Naive thymus-derived CD4-positive, alpha-beta T cell (primary cell): ENCODE measurements at places on chromosomes 3 and 15.

- no peak for DNase-seq
Observed at GRCh38 chr15:80010131-80010673, 39.2 kb upstream of the BCL2A1 start.

DNA sequence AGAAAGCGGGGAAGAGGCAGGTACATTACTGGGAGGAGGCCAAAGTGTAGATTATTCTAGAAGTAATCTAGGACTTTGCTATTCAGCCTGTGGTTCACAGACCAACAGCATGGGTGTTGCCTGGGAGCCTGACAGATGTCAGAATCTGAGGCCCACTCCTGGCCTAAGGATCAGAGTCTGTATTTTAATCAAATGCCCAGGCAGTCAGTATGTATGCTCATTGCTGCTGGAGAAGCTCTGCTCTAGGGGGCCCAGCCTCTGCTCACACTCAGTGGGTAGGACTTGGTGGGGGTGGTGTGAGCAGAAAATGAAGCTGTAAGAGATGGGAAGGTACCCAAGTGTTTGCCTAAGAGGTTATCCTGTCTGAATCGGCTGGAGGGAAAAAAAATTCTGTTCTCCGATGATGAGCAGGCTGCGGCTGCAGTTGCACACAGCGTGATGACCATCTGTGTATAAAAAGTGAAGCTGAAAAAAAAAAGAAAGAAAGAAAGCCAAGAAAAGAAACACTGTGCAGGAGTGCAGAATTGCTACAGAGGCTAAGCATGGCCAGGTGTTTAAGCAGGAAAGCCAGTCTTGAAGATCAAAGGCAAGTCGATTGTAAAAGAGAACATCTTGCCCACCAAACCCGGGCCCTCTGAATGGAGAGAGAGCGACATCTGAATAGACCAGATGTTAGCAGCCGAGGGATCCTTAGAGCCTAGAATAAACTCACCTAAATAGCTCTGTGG lies 65.2 kb downstream of the EIF4E3 start:
- no peak for DNase-seq

- DNase-seq = no peak
Observed at GRCh38 chr3:168457954-168458539, 362.3 kb upstream of the GOLIM4 start.

- no peak for DNase-seq
Observed at GRCh38 chr15:65032801-65033537, 3.5 kb upstream of the MTFMT start.

GRCh38 chr3:13415236-13415986 lies 4.7 kb downstream of the NUP210 start:
- DNase-seq = no peak

DNA sequence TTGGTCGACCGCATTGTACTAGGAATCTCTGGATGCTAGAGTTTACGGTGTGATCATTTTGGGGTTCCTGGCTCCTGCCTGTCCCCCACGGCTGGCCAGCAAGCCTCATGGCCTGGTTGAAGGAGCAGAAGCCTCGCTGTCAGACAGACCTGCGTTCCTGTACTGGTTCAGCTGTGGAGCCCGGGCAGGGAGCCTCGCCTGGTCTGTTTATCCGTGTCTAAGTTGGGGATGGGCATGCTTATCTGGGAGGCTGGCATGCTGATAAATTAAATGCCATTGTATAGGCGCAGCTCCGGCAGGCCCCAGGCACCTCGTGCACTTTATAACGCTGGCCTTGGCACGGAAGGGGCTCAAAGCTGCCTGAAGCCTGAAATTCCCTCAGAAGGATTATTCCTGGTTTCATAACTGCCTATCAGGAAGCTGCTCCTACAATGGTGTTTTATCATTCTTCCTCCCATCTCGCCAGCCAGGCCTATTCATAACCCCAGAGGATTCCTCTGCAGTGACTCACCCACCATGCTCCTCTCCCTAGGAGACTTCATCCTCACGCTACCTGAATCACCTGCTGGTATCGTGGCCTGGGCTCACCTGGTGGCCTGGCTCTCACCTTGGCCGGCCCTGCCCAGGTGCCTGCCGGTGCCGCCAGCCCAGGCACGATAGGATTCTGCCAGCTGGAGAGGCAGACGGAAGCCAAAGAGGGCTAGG lies 110.9 kb downstream of the ASB7 start:
- DNase-seq = no peak

DNA sequence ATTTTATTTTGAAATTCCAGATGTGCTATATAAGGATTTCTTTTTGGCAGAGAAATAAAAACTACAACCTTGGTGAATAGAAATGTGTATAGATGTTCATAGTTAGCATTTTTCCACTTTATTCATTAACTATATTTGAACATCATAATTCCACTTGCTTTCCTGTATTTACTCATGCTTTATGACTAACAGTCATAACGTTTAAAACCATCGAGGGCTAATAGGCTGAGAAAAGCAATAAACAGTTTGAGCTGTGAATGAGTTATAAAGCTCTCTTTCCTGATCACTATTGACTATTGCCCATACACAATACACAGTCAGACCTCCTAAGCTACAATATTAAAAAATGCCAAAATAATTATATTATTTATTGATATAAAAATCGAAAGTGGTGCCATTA lies 502.1 kb upstream of the RASGRP1 start:
- no peak for DNase-seq

DNA sequence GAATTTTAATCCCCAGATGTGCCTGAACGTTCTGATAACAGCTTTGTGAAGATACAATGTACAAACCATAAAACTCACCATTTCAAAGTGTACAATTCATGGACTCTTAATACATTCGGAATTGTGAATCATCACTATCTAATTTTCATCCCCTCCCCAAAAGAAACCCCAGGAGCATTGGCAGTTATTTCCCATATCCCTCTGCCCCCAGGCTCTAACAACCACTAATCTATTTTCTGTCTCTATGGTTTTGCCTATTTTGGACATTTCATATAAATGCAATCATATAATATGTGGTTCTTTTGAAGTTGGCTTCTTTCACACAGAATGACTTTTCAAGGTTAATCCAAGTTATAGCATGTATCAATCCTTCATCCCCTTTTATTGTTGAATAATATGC lies 25.3 kb downstream of the PRICKLE2 start:
- DNase-seq = no peak

GRCh38 chr15:37698679-37699078 lies 235.8 kb upstream of the TMCO5A start:
- no peak for DNase-seq

DNA sequence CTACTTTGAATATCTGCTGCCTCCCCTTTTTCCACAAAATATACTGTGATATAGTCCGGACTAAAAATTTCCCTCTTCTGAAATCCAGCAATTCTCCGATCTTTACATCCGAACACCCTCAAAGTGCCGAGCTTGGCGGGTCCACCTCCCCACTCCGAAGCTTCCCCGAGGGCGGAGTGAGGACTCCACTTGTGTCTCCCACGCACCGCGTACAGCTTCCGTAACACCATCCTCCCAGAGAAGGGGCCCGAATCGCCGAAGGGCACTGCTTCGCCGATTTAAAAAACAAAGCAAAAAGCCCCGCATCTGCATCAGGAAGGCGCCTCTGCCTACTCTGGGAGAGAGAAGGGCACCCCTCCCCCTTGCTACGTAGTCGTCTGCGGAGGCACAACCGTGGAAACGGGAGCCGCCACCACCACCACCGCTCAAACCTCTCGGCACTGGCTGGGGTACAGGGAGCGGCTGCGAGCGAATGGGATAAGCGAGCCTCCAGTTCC lies 551 bp downstream of the NCBP2 start:
- no peak for DNase-seq

GRCh38 chr3:189726277-189726676 lies 95.1 kb downstream of the TP63 start:
- no peak for DNase-seq

DNA sequence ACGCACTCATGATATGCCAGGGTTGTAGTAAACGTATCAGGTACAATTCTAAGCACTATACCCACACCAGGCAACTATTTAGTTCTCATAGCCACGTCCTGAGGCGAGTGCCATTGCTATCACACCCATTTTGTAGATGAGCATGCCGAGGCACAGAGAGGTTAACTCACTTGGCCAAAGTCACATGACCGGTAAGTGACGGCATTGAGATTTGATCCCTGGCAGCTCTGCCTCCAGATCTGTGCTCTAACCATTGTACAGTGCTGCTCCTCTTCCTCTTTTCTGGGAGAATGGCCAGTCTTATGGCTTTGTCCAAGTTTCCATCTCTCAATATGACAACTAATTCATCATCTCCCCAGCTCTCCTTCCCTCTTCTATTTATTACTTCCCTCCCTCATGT lies 18.9 kb upstream of the ATP2B2 start:
- no peak for DNase-seq

DNA sequence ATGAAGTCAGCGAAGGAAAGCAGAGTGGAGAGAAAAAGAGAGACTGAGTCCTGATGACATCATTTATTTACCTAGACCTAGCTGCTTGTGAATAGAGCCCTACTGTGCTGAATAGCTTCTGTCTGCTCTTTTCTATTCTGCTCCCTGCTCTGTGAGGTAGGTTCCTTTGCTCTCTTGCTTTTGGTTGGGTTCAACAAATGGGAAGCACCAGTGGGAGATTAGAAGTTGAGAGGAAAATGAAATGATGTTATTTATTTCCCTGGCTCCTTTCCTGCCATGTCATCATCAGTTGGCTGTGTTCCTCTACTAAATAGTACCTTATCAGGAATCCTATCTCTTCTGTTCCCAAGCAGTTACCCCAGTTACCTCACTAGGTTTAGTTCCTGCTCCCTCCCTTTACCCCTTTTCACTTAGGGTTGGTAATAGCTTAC lies 23.5 kb downstream of the DTWD1 start:
- DNase-seq = no peak

- peak; percentile 38 for DNase-seq
Observed at GRCh38 chr3:104564045-104564643, 802.6 kb upstream of the ALCAM start.

- no peak for DNase-seq
Observed at GRCh38 chr3:54376939-54377578, 254.7 kb downstream of the CACNA2D3 start.

DNA sequence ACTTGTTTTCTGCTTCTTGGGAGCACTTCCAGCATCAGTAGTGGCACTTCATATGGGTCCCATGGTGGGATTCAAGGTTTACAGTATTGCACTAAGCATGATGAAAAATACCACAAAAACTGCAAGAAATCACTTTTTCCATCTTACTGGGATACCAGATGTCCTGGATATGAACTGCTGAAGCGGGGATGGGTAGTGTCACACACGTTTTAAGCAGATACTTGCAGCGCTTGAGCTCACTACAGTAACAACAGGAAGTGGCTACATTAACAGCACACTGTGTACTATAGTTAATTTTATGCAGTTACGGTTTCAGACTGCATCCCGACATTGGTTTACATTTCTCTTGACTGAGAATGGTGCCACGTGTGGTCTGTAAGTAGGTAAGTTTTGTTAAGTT lies 3.5 kb upstream of the ISG20 start:
- peak; percentile 75 for DNase-seq

- DNase-seq = no peak
Observed at GRCh38 chr3:187935623-187936156, 190.4 kb upstream of the BCL6 start.

- DNase-seq = no peak
Observed at GRCh38 chr3:66553441-66554113, 52.8 kb upstream of the LRIG1 start.

DNA sequence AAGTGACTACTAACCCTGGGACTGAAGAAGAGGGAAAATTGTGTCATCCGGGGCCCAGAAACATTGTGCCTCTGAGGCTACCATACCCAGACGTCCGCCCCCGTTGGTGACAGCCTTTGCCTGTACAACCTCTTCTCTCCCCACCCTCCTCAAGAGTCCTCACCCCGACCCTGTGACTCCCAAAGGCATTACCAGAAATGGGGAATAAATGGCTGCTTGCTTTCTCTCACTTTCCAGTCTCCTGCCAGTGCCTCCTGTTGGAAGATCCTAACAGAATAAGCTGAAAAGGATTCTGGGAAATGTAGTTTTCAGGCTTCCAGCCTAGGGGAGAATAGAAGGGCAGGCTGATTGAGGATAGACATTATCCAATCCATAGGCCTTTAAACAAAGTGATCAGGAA lies 30.8 kb upstream of the SLC25A36 start:
- no peak for DNase-seq

- no peak for DNase-seq
Observed at GRCh38 chr3:58355179-58355578, 22.5 kb downstream of the PXK start.

DNA sequence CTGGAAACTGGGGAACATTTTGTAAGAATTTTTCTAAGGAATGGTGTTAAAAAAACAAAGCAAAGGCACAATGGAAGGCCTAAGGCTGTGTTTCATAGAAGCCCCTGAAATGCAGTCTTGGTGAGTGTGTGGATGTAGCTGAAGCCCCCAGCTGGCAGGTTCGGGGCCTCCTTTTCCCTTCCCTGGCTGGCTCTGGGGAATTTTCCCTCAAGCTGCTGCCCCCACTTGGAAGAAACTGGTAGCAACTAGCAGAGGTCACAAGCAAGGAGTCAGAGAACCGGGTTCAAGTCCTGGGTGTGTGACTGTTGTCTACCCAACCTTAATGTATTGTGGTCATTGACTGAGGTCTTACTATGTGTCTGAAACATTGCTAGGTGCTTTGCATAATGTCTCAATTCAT lies 85.3 kb upstream of the MYZAP start:
- DNase-seq = no peak

DNA sequence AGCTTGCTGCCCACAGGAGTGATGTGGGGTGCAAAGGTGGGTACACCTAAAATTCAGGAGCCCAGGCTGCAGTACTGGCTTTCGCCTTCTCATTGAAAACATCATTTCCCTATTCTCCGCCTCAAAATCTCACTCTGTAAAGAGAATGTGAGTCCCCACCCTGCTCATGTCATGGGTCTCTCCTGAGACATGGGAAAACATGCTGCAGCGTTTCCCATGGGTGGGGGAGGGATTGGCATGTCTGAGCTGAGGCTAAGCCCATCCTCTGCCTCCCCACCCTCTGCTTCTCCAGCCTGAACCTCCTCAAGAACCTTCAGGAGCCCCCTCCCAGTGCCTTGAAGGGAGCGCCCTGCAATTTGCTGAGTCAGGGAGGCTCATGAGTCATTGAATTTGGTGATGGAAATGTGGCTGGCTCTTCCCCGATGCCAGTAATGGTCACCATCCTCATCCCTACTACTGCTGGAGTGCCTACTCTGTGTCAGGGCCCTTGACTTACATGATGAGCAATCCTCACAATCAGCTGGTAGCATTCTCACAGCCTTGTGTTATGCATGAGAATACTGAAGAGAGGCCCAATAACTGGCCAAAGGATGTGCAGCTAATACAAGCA lies 28.8 kb downstream of the WNT5A start:
- DNase-seq = no peak

GRCh38 chr3:161083131-161083530 lies 22.0 kb downstream of the B3GALNT1 start:
- DNase-seq = no peak

GRCh38 chr3:141610939-141611338 lies 124.1 kb downstream of the RASA2 start:
- no peak for DNase-seq

- no peak for DNase-seq
Observed at GRCh38 chr3:186003610-186004009, 65.8 kb upstream of the TRA2B start.

DNA sequence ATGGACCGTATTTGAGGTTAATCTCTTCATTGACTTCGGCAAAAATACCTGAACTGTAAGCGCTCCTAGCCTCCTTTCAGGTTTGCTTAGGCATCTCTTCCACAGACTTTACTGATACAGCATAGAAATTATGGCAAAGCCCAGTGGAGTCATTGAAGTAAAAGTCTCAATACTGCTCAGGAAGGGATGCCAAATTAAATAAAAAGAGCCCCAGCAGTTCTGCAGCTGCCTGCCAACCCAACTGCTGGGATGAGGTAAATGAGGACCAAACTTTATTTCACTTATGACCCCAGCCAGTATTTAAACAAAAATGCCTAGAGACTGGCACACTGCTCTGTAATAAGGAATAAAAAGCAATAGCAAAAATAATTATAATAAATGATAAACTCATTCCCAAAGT lies 65.4 kb downstream of the IQCH start:
- DNase-seq = no peak
